T-helper 2 cell (primary cell): ENCODE measurements at places on chromosomes 3 and 15.

GRCh38 chr15:36882487-36883131, 217.7 kb downstream of the MEIS2 start:
- DNase-seq = no peak

- DNase-seq = no peak
Observed at GRCh38 chr3:9917820-9918219, 922 bp downstream of the IL17RC start.

- DNase-seq = no peak
Observed at GRCh38 chr3:134201201-134202130, 49.2 kb downstream of the RYK start.

GRCh38 chr3:189308608-189309007, 136.8 kb downstream of the TPRG1 start:
- no peak for DNase-seq

DNA sequence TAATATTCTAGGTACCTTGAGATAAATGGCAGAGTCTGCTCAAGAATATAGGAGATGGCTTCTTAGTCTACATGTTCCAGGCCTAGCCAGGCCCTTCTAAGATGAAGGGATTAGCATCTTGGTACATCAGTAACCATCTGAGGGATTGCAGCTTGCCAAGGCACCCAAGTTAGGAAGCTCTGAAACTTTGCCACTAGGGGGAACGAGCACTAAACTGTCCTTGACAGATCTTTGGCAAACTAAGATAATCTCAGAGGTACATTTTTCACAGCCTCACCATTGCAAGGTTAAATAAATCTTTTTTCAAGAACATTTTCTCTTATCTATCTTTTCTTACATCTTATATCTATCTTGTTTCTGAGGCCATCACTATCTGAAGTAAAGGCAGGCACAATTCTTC, 351.2 kb downstream of the RAP2B start:
- no peak for DNase-seq

DNA sequence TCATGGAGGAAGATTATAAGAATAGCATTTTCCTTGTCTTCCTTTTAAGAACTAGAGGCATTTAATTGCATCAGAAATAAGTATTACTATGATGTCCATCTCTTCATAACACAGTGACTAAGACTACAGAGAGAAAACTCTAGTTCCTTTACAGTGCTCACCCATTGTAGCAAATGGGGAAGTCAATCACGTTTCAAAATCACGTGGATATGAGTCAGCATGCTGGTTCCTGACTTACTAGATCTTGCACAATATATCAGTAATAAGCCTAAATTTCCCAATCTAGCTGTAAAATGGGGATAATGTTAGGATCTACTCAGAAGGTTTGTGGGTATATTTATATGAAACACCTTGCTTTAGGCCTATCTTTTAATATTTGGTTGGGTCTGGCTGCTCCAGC, 254.8 kb upstream of the EOMES start:
- DNase-seq = no peak

- DNase-seq = no peak
Observed at GRCh38 chr3:11737742-11738141, 94.0 kb upstream of the VGLL4 start.

DNA sequence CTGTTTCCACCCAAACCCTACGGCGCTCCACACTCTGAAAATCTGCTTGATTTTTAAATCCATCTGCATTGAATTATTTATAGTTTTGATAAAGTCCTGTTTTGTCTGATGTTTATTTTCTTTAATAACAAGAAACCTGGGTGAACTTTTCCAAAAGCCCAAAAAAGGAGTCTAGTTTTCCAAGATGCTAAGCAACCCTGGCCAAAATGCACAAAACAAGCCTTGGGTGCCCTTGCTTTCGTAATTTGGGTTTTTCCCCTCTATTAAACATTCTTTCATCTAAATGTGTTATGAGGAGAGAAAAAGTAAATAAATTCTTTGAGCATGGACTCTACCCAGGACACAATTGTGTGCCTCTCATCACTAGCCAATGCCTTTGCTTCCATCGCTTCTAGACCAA, 468.9 kb downstream of the MCTP2 start:
- DNase-seq = no peak

- no peak for DNase-seq
Observed at GRCh38 chr3:99159220-99159762, 257.8 kb upstream of the DCBLD2 start.

GRCh38 chr15:95176794-95177577, 945.6 kb downstream of the MCTP2 start:
- DNase-seq = no peak
